ENCODE measurements at places on chromosomes 11 and 22. TPM values are rescaled to one million over a fixed set of nuclear protein-coding genes. Genes with fewer than 3 reads are reported as not detected.

PGAP2 gene
- total RNA-seq: 10.9 TPM

PPP2R1B gene
- 18.0 TPM for total RNA-seq

CHRM1 gene
- total RNA-seq: not detected

DDX17 gene
- 496 TPM for total RNA-seq

SLC37A2 gene
- total RNA-seq: 0.29 TPM

OR51B2 gene
- not detected for total RNA-seq

TSGA10IP gene
- total RNA-seq: not detected

MN1 gene
- total RNA-seq: 6.2 TPM

KLHL35 gene
- 4.3 TPM for total RNA-seq

RBFOX2 gene
- total RNA-seq: 171 TPM

BEST1 gene
- total RNA-seq: 5.6 TPM

KCNJ1 gene
- not detected for total RNA-seq

RFPL1 gene
- total RNA-seq: not detected

HIKESHI gene
- total RNA-seq: 65.9 TPM

OR52N4 gene
- total RNA-seq: not detected

C11orf52 gene
- 1.2 TPM for total RNA-seq

MLC1 gene
- 0.88 TPM for total RNA-seq

NCF4 gene
- 0.36 TPM for total RNA-seq

C22orf42 gene
- total RNA-seq: not detected

LZTR1 gene
- total RNA-seq: 58.0 TPM

DPP3 gene
- total RNA-seq: 36.5 TPM

SLC22A6 gene
- total RNA-seq: not detected

SHISAL1 gene
- total RNA-seq: 52.5 TPM

DGCR6 gene
- total RNA-seq: 0.59 TPM

OR51E2 gene
- total RNA-seq: not detected

MTA2 gene
- total RNA-seq: 105 TPM

MOGAT2 gene
- total RNA-seq: not detected

NEU3 gene
- total RNA-seq: 8.3 TPM

PLAAT5 gene
- total RNA-seq: not detected

TEX12 gene
- total RNA-seq: 0.59 TPM

KRTAP5-7 gene
- 0.59 TPM for total RNA-seq

PKDREJ gene
- not detected for total RNA-seq

MS4A15 gene
- not detected for total RNA-seq

HOATZ gene
- not detected for total RNA-seq

TBX10 gene
- not detected for total RNA-seq

RAB39A gene
- not detected for total RNA-seq

ASCL2 gene
- not detected for total RNA-seq

ACO2 gene
- 60.4 TPM for total RNA-seq

MS4A6A gene
- not detected for total RNA-seq

SLC5A12 gene
- total RNA-seq: 0.88 TPM

TSSK2 gene
- total RNA-seq: not detected

PRG3 gene
- not detected for total RNA-seq

CNGA4 gene
- total RNA-seq: under 0.01 TPM

OR52W1 gene
- not detected for total RNA-seq

RAB3IL1 gene
- 20.3 TPM for total RNA-seq
